ENCODE measurements at places on chromosomes 4 and X. TPM values are rescaled to one million over a fixed set of nuclear protein-coding genes. Genes with fewer than 3 reads are reported as not detected.

The UGT2B10 gene
- polyA plus RNA-seq, result not detected

The RCHY1 gene
- polyA plus RNA-seq, result 26.6 TPM

The ZNF157 gene
- 0.39 TPM for polyA plus RNA-seq

The ADAMTS3 gene
- polyA plus RNA-seq, result 1.6 TPM

- no peak for DNase-seq
These were observed 47.4 kb upstream of the MND1 start for GRCh38 chr4:153297116-153297515.

DNA sequence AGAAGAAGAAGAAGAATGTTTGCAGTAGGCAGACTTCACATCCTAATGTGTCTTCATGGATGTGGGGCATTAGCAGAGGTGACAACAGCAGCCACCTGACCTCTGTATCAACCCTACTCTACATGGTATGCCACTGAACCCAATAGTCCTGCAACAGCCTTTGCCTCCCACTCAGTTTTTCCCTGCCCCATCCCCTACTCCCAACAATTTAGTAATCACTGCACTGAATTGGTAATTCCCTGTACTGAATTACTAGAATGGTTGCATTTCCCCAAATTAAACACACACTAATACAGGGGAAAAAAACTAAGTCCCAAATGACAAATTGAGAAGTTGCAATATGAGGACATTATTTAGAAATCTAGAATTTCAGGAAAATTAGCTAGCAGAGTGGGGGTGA is 31.4 kb upstream of the FAM241A start:
- DNase-seq, result no peak

DNA sequence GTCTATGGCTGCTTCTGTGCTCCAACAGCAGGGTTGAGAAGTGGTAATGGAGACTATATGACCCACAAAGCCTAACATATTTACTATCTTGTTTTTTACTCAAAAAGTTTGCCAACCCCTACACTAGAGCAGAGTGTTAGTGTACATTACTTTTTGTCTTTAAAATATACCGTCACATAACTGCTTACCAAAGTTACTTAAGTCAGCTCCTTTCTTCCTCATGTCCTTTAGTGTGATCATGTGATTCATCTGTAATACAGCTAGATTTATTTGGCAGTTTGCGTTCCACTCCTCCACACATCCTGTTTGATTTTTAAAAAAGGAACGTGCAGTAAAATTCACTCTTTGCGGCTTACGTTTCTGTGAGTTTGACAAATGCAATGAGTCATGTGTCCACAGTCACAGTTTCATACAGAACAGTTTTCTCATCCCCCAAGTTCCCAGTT is 162.4 kb upstream of the GPRIN3 start:
- DNase-seq, result no peak

DNA sequence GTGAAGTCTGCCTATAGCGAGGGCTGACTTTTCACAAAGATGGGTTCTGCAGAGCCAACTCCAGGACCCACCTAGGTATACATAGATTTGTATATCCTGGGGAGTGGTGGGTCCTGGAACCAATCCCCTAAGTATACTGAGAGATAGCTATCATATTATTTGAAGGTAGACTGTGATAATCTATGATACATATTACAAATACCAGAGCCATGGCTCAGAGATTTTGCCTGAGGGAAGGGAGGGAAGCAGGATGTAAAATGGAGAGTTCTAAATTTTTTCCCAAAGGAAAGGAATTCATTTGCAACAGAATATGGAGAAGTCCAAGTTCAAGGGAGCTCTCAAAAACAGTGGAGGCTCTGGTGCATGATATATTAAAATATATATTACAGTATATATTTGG is 7.2 kb downstream of the TCEAL3 start:
- DNase-seq, result no peak

- DNase-seq, result no peak
These were observed 42.6 kb upstream of the GYPA start for GRCh38 chr4:144183165-144183564.

GRCh38 chr4:158778156-158778711 is 9.4 kb downstream of the FNIP2 start:
- no peak for DNase-seq

DNA sequence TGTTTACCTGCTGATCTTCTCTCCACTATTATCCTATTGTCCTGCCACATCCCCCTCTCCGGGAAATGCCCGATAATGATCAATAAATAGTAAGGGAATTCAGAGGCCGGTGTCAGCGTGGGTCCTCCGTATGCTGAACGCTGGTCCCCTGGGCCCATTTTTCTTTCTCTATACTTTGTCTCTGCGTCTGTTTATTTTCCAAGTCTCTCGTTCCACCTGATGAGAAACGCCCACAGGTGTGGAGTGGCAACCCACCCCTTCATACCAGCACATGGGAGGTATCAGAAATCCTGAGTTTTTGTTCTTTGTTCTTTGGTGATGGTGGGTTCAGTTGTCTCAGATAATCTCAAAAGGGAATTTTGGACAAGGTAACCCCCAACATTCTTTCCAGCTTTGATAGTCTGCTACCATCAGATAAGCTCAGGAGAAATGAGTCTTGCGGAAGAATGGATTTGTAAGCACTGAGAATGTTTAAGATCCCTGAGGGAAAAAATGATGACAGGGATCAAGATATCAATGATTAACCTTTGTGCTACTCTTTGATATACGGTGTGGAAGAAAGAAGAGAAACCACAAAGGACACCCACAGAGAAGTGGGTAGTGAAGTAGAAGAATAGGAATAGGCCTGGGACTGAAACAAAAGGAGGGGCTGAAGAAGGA is 117.9 kb downstream of the CEP44 start:
- DNase-seq, result no peak

Measured in hindlimb muscle (tissue), 1 donor.